ENCODE measurements at places on chromosomes 1 and 21.

DNA sequence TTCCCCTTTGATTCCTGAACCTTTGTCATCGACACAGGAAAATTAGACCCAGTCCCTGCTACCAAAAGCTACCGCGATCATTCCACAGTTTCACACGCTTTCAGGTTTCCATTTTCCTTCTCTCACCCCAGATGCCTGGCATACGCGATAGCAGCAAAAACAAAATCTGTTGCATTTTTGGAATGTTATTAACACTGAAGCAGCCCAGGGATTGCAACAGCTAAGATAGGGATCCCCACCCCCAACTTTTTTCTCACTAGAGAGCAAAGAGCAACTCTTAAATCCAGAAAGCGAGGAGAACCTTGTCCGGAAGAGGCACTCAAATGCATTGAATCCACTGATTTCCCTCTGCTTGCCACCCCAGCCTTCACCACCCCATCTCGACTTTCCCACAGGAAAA lies 8.9 kb downstream of the OVAAL start:
- no peak for DNase-seq
- no peaks in the 10 kb centered on the region for H3K4me1 ChIP-seq

DNA sequence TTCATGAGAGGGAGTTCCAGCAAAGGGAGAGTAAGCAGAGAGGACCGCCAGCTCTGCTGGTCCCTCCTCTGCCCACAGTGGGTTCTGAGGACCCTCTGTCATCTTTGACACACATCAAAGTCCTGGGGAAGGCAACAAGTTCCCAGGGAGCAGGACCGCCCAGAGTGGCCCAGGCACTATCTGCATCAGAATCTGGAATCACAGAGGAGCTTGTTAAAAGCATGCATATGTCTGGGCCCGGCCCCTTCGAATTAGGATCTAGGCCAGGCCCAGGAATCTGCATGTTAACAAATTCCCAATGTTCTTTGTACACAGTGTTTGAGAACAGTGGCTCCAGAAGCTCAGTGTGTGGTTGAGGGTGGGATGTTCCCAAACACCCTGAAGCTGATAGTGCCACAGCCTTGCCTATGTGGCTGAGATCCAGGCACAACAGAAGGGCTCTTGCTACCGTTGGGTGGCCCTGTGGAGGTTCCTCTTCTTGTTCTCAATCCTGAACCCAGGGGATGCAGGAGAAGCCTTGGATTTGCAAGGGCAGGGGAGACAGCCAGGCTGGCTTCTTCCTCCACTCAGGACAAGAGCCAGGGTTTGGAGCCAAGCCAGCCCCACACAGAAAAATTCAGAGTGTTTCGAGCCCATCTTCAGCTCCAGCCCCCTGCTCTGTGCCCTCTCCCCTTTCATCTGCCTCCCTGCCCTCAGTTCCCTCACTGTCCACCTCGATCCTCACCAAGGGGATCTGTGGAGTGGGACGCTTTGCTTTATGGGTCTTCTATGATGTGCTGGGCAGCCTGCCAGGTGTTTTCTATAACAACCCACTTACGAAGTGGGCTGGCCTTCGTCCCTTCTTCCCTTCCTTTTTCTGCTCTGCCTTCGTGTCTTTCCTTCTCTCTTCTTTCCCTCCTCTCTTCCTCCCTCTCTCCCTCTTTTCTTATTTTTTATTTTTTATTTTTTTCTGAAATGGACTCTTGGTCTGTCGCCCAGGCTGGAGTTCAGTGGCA lies 129.0 kb upstream of the TMPRSS2 start:
- no peaks in the 10 kb centered on the region for H3K27me3 ChIP-seq
- DNase-seq, result no peak
- no peaks in the 10 kb centered on the region for H3K36me3 ChIP-seq
- no peak overlapping the region for H3K27ac ChIP-seq

- no peak overlapping the region for H3K4me3 ChIP-seq
- H3K36me3 ChIP-seq, result no peaks in the 10 kb centered on the region
- DNase-seq, result peak; percentile 24
- no peaks in the 10 kb centered on the region for H3K4me1 ChIP-seq
- H3K27ac ChIP-seq, result no peak overlapping the region
- H3K27me3 ChIP-seq, result no peaks in the 10 kb centered on the region
Measured at GRCh38 chr1:193406901-193407300, 220.5 kb upstream of the B3GALT2 start.

GRCh38 chr1:202888221-202888530 lies 773 bp downstream of the RABIF start:
- peak overlapping the region; percentile 86 for H3K4me3 ChIP-seq
- H3K27ac ChIP-seq, result peak overlapping the region; percentile 99
- no peak for DNase-seq
- H3K4me1 ChIP-seq, result peaks cover 6% of the 10 kb centered on the region
- H3K27me3 ChIP-seq, result no peaks in the 10 kb centered on the region

- peaks cover 11% of the 10 kb centered on the region for H3K4me1 ChIP-seq
- peak within 1 kb of the TSS; percentile 95 for H3K4me3 ChIP-seq
- no peaks in the 10 kb centered on the region for H3K27me3 ChIP-seq
- DNase-seq, result peak; percentile 93
- peaks cover 44% of the 10 kb centered on the region for H3K36me3 ChIP-seq
- peak within 1 kb of the TSS; percentile 96 for H3K27ac ChIP-seq
Measured at GRCh38 chr1:160342953-160343869, at the start of the genes COPA and NCSTN. Gene COPA (minus strand): TSS chr1:160343250. CDS start chr1:160343170, 80 bp downstream. Gene NCSTN (plus strand): TSS chr1:160343383. CDS start chr1:160343397, 14 bp downstream.
